AG10803 (cell line): ENCODE measurements at places on chromosomes 16 and 17.
A peak's percentile ranks its signal among the peaks of the same experiment; 100 is the strongest.

DNA sequence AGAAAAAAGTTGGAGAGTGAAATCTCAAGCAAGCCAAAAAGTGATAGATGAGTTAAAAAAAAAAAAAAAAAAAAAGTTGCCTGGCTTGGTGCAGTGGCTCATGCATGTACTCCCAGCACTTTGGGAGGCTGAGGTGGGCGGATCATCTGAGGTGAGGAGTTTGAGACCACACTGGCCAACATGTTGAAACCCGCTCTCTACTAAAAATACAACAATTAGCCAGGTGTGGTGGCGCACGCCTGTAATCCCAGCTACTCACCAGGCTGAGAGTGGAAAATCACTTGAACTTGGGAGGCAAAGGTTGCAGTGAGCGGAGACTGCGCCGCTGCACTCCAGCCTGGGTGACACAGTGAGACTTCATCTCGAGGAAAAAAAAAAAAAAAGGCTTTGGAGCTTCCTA, 668.8 kb downstream of the WWOX start:
- DNase-seq = no peak

DNA sequence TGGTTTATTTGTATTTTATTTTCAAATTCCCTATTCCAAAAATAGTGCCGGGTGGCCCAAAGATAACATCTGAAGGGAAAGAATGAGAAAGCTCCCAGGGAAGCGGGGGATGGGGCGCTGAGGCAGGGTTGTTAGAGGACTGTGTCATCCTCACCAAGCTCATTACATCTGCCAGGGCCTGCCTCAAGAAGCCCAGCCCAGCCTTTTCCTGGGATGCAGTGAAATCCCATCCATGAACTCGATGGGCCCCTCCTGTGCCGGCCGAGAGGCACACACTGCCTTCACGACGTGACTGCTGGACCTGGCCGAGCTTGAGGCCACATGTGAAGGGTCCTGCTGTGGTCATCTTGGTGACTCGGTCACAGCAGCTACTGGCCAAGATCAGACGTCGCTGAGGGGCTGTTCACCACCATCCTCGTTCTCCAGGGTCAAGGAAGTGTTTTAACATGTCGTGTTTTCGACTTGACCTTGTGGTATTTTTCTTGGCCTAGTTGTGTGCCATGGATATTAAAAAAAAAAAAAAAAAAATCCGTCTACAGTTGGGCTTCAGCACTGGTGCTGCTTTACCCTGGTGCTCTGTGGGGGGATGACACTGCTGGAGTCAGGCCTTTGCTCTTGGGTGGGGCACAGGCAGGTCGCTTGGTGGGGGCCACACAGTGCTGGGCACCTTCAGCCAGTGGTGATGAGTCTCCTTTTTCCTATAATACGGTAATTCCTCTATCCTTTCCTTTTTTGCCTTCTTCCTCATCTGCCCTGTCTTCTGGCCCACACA, 4.9 kb downstream of the TIMM22 start:
- peak; percentile 72 for DNase-seq

GRCh38 chr17:11290814-11291213, 49.8 kb downstream of the SHISA6 start:
- DNase-seq = no peak

- peak; percentile 27 for DNase-seq
These were observed 87.3 kb upstream of the RPL38 start for GRCh38 chr17:74116087-74116717.

- DNase-seq = no peak
These were observed 21.5 kb downstream of the IRX5 start for GRCh38 chr16:54952195-54952594.

DNA sequence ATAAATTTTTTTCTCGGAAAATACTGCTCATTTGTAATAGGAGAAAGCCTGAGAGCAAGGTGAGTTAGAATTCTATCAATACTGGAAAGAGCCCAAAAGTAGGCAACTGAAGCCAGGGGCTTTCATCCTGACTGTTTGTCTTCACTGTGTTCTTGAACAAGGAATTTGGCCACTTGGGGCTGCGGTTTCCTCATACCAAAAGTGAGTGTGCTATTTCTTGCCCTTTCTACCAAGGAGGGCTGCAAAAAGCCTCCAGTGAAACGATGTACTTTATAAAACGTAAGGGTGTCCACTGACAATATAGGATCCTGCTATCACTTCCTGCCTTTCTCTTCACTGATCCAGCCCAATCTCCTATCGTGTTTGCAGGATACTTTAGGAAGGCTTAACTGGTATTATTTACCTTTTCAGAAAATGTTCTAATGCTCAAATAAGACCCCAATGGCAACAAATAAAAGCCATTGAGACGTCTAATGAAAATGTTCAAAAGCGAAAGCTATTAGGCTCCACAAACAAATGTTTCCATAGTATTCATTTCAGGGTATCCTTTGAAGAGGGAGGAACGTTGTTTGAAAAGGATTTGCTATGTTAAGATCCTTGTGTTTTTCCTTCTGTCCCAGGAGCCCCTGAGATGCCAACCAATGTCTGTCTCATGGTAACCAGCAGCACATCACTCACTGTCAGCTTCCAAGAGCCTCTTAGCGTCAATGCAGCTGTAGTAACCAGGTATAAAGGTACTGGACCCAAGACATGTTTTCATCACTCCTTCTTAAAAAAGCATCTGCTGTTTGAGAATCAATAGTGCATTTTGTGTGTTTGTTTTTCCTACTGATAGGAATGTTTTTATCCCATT, 219.3 kb upstream of the NOG start:
- DNase-seq = no peak

GRCh38 chr16:18802767-18803343, 1.5 kb upstream of the ARL6IP1 start:
- DNase-seq = no peak

DNA sequence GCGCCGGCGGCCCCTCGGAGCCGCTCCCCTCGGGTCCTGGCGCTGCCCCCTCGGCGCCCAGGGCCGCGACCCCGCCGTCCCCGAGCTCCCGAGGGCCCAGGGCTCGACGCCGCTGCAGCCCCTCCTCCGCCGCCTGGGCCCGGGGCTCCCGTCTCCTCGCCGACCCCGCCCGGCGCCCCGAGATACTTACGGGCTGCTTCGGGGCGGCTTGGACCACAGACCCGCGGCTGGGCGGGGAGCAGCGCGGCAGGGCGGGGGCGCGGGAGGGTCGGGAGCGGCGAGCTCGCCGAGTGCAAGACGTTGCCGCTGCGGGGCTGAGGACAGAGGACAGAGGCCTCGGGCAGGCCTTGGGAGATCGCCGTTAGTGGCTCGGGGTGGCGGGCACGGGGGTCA, 290 bp downstream of the TOB1 start:
- DNase-seq = no peak

GRCh38 chr17:31461227-31461810, 69.8 kb downstream of the RAB11FIP4 start:
- no peak for DNase-seq
